ENCODE measurements at places on chromosomes 5 and 9.

DNA sequence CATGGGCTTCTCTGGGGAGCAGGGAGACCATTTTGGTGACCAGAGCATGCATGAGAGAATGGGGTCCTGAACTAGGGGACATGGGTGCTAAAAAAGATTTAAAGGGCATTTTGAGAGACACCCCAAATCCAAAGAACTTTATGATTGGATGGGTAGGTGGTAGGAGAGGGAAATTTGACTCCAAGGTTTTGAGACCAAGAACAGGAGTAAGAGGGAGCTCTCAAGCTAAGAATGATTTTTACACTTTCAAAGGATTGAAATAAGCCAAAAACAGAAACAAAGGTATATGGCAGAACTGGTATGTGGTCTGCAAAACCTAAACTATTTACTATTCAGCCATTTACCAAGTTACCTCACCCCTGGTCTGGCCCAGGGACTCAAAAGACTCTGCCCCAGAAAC is 318.2 kb upstream of the CLINT1 start:
- no peak for DNase-seq

DNA sequence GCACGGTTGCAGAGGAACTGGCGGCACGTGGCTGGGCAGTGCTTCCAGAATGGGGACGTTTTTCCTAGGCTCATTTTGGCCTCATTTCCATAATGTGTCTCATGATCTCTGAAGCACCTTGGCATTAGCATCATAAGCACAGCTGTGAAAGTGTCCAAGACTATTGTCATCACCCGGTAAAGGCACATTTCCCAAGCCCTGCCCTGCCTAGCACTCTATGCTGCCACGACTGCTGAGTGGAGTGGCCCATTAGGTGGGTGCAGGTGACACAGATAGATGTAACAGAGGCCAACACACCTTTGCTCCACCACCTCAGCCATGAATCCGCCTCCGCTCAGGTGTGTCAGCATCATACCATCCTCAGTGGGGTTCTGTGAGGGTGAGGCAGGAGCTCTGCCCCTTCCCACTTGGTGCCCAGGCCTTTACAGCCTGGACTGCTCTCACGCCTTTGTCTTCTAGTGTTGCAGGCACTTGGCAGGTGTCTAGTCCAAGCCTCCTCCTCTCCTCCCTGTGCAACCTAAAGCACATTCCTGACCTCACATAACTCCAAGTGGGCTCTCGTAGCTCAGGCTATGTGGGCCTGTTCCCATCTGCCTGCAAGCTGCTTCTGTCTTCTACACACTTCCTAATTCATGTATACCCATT is 213.0 kb downstream of the FSTL4 start:
- no peak for DNase-seq

DNA sequence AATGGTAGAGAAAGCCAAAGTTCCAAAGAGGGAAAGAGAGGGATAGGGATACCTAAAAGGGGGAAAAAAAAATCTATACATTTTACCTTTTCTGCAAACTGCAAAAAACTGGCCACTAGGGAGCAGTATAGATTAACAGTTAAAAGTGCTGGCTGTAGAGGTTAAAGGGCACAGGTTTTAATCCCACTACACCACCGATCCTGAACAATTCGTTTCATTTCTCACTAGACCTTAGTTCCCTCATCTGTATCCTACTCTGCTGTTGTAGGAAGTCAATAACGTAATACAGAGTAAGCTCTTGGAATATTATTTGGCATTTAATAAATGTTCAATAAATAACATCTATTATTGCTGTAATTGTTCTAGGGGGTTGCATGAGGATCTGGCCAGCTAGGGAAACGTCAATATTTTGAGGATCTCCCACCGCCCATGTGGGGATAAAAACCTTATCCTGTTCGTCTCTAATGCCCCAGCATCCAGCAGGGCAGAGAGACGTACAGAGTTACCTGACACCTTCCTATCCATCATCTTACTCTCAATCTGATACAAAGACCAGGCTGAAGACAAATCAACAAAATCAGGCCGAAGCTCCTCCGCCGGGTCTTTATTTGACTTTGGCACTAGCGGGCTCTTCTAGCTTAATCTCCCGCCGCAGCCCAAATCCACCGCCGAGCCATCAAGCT is 757 bp downstream of the CDC26 start:
- no peak for DNase-seq

DNA sequence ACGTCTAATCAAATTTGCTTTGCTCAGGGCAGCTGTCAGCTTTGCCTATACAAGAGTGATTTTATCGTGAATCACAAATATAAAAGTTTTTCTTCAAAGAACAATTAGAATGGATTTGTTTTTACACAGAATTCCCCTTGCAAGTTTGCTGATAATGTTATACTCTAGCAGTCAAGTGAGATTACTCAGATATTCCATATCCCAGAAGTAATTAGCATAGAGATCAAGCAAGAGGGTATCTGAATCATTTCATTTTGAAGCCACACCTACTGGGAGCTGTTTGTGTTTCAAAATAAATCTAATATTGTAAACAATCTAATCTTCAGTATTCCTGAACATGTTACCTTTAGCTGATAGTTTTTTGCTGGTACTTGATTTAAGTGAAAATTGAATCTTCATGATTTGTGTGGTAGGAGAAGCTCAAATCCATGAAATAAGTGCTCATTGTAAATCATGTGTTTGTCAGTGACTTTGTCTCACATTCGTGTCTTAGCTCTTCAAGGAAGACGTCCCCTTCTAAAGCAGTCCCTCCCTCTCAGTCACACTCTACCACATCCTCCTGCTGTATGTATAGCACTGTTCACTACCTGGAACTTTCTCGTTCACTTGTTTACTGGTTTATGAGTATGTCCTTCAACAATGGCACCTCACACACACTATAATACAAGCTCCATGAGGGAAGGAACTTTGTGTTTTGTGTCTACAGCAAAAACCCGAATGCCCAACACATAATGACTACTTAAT is 3.3 kb upstream of the TTC39B start:
- DNase-seq, result no peak

DNA sequence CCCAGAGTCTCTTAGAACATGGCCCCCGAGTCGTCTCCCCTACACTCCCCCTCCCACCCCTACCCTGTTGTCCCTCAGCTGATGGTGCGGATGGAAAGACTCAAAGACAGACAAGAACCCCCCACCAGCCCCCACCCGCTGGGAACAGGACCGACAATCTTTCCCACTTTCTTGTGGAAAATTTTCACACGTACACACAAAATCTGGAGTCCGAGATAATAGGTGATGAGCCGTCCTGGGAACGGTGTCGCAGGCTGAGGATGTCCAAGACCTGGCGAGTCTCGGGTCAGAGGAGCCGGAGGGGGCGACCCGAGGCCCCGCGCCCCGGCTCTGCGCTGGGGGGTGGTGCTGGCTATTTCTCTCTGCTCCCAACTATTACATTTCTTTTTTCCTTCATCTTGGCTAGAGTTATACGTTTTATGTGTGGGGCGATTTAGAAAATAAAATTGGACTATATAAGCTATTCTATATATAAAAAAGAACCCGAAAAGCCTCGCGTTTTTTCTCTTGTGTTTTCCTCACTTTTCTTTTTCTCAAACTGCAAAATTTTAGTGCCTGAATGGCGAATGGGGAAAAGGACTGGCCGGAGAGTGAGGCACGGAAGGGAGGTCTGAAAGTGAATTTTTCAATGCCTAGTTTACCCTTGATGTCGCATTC is 188.8 kb downstream of the MEF2C start:
- DNase-seq, result no peak

- DNase-seq, result no peak
Observed at GRCh38 chr9:130333041-130333711, 67.6 kb downstream of the HMCN2 start.

DNA sequence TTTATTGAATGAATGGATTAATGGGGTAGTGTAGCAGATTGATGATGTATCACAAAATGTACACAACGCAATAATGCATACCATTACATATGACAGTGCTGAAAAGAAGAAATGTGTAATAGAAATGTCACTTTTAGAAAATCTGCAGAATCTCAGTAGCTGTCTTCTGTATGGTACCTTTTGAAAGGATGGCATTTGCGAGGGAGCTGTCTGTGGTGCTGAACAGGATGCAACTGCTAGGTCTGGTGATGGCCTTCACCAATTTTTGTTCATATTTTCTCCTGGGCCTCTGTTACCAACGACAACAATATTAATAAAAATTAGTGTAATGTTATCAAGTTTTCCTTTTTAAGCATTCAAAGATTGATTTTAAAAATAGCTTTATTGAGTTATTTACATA is 36.2 kb upstream of the OTULIN start:
- peak; percentile 51 for DNase-seq

GRCh38 chr5:155260798-155261197 is 247.2 kb downstream of the KIF4B start:
- no peak for DNase-seq

GRCh38 chr9:76756268-76756640 is 8.0 kb upstream of the PCA3 start:
- no peak for DNase-seq

DNA sequence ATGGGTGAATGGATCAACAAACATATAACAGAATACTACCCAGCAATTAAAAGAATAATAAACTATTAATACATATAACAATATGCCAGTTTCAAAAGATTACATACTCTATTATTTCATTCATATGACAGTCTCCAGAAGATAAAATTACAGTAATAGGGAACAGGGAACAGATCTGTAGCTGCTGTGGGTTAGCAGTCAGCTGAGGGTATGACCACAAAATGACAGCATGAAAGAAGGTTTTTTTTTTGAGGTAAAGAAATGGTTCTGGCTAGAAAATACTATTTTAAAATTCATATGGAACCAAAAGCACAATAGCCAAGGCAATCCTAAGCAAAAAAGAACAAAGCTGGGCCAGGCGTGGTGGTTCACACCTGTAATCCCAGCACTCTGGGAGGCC is 73.0 kb upstream of the NR5A1 start:
- DNase-seq, result no peak

DNA sequence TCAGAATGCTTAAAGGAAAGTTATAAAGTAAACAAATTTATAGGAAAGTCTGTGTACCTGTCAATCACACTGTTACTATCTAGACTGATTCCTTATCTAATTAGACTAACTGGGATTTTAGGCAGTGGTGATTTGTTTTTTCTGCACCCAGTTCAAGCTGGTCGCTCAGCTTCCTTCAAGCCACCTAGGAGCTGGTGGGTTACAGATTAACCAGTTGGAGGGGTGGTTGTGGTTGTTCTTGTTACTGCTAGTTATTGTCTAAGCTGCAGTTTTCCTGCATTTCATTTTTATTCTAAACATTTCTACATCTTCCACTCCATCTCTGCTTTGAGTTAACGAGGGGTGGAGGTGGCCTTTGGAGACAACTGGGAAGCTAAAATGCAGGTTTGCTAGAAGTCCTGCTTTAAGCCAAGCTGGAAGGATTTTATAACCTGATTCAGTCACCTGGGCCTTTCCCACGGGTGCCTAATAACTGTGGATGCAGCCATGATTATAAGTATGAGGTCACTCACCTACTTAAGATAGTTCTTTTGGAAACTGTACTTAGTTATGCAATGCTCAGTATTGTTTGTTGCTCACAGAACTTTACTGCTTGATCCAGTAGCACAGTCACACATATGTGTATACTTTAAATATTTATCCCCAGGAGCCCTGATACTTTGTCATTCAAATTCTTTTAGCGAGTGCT is 303.9 kb upstream of the DAP start:
- DNase-seq, result no peak

All from activated CD4-positive, alpha-beta T cell treated with anti-CD3 and anti-CD28 coated beads, Interleukin-2, amount 50 U/mL, for 4 hours (primary cell).